ENCODE measurements at places on chromosomes 2 and 18.
A peak's percentile ranks its signal among the peaks of the same experiment; 100 is the strongest.

DNA sequence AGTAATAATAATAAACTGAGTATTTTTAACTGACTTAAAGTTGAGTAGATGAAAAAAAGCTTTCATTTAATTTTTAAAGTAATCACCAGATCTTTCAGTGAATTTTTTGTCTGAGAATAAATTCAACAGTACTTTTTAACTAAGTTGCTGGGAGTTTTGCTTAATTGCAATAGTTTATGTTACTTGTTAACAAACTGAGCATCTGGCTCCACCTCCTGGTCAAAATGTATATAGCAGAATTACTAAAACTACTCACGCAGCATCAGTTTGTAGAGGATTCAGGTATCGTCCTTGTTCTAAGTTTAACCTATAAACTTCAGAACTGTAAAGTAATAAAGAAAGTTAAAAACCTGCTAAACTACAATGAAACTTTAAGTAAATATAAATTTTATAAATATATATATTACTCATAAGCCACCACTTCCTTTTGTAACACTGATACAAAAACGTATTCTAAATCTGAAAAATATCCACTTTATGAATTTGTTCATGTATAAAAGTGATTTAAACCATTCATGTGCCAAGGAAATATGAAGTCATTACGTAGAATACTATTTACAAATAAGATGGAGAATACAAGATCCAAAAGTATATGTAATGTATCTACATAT lies 21.3 kb downstream of the NOL10 start:
- DNase-seq, result no peak

GRCh38 chr2:39225567-39225966 lies 18.2 kb downstream of the CDKL4 start:
- DNase-seq, result no peak

GRCh38 chr2:145038041-145038525 lies 518.2 kb upstream of the ZEB2 start:
- DNase-seq, result no peak

DNA sequence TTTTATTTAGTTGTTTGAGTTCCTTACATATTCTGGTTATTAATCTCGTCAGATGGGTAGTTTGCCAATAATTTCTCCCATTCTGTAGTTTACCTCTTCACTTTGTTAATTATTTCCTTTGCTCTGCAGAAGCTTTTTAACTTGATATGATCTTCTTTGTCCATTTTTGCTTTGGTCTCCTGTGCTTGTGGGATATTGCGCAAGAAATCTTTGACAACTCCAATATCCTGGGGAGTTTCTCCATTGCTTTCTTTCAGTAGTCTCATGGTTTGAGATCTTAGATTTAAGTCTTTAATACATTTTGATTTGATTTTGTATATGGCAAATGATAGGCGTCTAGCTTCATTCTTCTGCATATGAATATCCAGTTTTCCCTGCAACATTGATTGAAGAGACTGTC lies 389.2 kb downstream of the LRP1B start:
- DNase-seq, result no peak

DNA sequence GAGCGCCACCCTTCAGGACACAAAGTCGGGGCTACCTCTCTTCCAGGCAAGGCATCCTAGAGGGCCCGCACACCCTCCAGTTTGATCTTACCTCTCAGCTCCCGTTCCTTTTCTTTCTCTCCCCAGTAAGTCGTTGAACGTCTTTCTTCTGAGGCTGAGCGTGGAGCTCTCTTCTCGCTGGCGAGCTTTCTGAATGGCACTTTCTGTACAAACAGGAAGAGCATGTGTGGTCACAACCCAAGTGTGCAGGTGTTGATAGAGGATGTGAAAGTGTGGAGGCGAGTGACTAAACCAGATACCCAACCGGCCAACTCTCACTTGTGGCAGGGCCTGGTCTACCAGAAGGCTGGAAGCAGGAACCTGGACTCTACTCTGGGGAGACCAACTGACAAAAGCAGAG lies at the start of gene AFF3:
TSS of gene AFF3 (minus strand) at position 198 of the 400 bp plus-strand sequence. CDS start 38,136 bp downstream, outside the sequence.
- DNase-seq, result no peak

- no peak for DNase-seq
These were observed 36.2 kb downstream of the WIPF1 start for GRCh38 chr2:174561283-174561971.

DNA sequence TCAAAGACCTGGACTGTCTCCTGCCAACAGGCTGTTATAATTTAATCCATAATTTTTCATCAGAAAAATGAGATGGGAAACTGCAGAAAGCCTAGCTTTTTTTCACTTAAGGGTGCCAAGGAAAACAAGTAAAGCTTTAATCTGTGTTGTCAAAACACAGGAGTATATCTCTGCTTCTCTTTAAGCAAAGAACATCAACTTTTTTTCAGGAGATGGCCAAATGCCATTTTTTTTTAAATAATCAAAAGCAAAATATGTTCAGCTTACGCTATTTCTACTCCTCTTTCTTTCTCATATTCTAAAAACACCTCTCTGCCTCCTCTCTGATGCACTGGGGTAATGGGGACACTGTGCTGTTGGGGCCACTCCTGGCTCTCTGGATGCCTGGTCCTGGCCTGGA lies 73.1 kb upstream of the NXPH2 start:
- DNase-seq, result no peak

GRCh38 chr2:67726416-67726815 lies 329.3 kb downstream of the ETAA1 start:
- DNase-seq, result no peak

DNA sequence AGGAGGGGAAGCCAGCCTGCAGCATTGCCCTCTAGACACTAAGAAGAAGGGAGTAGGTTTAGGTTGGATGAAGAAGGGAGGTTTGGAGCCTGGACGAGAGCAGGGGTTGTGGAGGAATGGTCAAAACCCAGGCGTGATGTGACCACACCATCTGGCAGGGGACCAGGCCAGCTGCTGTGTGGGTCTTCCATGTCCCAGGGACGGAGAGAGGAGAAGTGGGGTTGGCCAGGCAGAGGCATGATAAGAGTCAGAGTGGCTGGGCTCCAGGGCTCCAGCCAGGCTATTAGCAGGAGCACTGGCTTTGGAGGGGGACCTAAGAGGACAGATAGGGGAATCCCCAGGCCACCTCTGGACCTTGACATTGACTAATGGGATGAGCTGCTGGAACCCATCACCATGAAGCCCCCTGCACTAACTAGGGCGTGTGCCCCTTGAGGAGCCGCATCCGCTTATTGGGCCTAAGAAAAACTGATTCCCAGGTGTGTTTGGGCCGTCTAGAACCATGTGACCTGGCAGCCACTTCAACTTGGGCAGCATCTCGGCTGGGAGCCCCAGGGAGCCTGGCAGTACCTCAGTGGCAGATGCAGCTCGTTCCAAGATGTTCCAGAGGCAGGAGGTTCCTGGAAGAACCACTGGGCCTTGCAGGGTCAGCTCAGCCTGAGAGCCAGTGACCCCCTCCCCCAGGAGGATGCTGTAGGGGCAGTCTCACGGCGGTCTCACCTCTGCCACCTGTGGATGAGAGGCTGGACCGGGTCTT lies 235.1 kb downstream of the AGAP1 start:
- no peak for DNase-seq

DNA sequence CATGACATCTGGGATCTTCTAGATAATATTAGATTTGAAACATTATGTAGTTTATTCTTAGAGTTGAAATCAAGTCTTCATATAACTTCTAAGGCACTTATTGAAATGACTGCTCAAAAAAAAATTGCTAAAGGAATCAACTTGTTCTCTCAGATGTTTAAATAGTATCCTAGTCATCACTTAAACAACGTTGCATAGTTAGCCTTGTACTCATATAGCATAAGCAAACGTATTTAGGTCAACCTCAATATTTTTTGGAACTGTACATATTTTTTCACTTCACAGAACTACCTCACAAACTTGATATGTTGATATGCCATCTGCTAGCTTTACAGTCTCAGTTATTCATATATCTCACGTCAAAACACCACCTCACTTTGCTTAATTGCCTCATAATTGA lies 47.1 kb upstream of the CREB1 start:
- no peak for DNase-seq

GRCh38 chr2:50397992-50398765 lies 633.8 kb downstream of the NRXN1 start:
- DNase-seq, result no peak

- DNase-seq, result no peak
These were observed 963.6 kb upstream of the CNTNAP5 start for GRCh38 chr2:123061534-123061933.

- no peak for DNase-seq
These were observed 212.1 kb upstream of the NETO1 start for GRCh38 chr18:73079920-73080319.

DNA sequence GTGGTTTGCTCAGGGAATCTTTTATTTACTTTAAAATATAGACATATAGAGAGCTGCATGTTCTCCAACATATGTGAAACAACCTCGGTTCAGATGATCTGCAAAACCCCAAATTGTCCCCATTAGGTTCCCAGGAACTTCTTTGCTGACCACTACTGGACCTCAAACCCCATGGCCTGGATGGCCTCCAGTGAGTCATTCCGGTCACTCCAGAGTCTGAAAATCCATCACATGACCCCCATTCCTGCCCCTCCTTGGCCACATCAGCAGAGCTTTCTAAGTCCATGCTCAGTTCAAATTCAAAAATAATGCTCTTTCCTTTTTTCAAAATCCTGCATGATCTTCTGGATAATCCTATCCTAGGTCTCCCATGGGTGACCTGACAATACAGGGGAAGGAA lies 271.0 kb downstream of the TNS1 start:
- DNase-seq, result no peak

DNA sequence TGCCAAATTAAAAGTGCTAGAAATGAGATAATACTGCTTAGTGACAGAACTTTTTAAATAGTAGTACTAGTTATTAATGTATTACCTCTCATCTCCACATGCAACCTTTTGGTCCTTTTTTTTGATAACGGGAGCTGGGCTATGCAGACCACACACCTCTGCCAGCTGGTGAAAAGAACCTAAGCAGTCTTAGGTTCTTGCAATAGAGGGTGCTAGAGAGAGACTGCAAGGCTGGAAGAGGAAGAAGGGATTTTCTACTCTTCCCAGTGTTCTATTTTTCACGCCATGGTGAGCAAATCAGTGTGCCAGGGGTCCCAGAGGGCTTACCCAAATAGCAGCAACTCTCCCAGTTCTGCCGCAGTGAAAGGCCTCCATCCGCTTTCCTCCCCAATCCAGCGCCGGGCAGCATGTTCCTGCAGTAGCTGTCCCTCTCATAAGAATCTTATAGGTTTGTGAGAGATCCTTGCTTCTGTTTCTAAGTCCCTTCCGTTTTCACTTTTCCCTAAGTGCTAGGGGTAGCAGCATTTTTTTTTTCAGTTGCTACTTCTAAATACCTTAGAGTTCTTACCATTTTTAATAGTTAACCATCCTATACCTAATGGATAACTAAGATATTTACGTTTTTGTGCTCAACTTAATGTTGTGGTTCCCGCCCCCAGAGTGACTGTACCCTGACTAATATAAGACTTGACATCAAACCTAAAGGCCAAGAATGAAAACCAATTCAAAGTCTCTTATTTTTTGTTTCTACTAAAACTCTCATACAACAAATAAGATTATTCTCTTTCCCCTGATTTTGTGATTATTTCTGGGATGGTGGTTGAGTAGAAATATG lies 69.4 kb upstream of the UBE2E3 start:
- no peak for DNase-seq

GRCh38 chr18:54503131-54503894 lies 87.7 kb upstream of the DYNAP start:
- no peak for DNase-seq

GRCh38 chr2:233802132-233802815 lies 24.1 kb downstream of the MROH2A start:
- no peak for DNase-seq

- peak; percentile 29 for DNase-seq
These were observed 684.2 kb downstream of the EPHA4 start for GRCh38 chr2:220887876-220888275.

DNA sequence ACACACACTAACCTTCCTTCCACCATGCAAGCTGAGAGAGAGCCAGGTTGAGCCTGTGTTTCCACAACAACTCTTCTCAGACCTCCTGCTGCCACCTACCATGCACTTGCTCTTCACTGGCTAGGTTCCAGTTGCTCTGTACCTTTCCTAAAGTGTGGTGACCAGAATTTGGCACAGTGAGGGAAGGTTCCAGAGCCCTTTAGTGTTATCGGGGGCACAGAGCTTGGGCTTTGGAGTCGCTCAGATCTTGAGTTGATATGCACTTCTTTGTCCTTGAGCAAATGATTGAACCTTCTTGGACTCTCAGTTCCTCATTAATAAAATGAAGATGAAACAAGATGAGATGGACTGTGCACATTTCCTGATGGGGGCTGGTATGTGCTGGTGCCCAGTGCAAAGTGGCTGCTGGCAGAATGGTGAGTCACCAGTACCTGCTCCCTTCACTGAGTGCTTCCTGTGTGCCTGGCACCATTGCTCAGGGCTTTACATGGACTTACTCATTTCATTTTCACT lies 47.1 kb downstream of the NEDD4L start:
- no peak for DNase-seq

- DNase-seq, result peak; percentile 69
These were observed 11.4 kb downstream of the SNED1 start for GRCh38 chr2:241009601-241010530.

- peak; percentile 28 for DNase-seq
These were observed 8.3 kb downstream of the SLC4A5 start for GRCh38 chr2:74334931-74335333.

GRCh38 chr2:182672466-182673165 lies 43.4 kb upstream of the DNAJC10 start:
- no peak for DNase-seq

DNA sequence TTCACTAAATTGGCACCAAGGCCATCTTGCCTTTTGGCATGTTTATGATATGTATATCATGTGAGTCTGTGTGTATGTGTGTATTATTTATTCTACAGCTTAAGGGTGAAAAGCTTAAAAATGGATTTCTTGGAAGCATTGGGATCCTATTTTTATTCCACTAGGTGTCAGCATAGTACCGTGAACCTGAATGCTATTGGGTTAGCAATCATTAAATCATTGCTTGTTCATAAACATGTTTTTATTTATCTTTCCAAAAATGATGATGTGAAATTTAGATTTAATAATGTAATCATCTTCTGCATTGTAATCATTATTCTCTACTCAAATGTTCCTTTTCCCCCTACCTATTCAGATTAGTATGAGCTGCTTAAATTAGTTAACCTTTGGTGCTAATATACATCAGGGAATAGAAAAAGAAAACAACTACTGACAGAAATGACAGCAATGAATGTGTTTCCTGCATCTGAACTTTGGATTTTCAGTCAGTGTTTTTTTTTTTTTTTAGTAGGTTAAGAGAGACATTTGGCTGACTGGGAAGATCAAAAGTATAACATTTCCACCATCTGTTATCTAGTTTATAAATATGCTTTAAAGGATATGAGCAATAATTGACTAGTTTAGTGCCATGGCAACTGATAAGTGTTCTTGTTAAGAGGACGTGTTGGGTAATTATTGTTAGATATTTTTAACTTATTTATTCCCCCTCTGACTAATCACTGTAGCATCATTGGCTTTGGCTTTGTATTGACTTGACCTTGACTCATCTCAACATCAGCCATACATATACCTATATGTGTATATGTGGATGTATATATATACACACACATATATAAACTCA lies 14.1 kb upstream of the ZSWIM2 start:
- no peak for DNase-seq

DNA sequence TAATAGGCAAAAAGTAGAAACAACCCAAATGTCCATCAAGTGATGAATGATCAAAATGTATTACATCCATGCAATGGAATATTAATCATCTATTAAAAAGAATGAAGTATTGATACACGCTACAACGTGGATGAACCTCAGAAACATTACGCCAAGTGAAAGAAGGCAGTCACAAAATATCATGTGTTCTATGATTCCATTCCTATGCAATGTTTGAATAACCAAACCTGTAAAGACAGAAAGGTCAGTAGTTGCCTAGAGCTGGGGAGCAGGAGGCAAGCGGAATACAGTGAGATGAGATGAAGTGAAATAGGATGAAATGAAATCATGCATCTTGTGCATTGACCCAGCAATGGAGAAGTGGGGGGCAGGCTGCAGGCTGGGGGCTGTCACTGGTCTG lies 17.9 kb upstream of the COL6A3 start:
- DNase-seq, result no peak
